NCI-H1092 (cell line): ENCODE measurements at places on chromosomes 2 and 18.

GRCh38 chr18:79748321-79749180, 49.2 kb upstream of the KCNG2 start:
- no peak for DNase-seq

DNA sequence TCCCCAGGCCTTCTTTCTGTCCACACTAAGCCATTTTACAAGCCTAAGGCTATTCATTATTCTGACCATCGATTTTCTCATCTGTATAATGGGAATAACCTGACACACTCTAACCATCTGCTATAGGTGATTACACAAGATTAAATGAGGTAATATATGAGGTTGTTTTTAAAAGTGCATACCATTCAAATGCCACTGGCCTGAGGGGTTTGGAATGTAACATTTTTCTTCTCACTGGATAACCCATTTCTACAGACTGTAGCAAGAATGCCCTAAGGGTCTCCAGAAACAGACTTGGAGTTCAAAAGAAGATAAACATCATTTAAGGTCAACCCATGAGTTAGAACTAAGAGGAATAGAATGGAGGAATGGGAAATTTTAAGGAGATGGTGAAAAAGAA, 111.7 kb upstream of the SETBP1 start:
- no peak for DNase-seq

GRCh38 chr18:55239740-55240139, 280.5 kb upstream of the CCDC68 start:
- DNase-seq: no peak

DNA sequence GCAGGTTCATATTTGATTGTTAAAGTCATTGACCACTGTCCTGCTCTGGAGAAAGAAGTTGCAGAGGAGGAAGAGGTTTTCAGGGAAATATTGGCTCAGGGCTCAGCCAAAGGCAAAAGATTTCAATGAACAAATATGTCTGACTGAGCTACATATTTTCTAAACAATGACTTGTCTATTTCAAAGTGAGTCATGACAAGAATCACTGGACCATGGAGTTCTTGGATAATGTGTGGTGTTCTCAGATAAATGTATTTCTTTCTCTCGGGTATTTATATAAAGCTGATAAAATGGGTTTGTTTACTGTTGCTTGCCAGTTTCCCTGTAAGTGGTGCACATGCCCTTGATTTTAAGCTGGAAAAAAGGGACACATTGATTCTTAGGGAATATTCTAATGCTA, 34.3 kb upstream of the RMP24 start:
- DNase-seq: no peak
